ENCODE measurements at places on chromosomes 3 and 15.
A peak's percentile ranks its signal among the peaks of the same experiment; 100 is the strongest.

- no peak for DNase-seq
These were observed 279.5 kb downstream of the ULK4 start for GRCh38 chr3:41682382-41682781.

- no peak for DNase-seq
These were observed 868.5 kb upstream of the GBE1 start for GRCh38 chr3:82629937-82630336.

- DNase-seq, result peak; percentile 75
These were observed 65.5 kb downstream of the GALK2 start for GRCh38 chr15:49235446-49236124.

- no peak for DNase-seq
These were observed 28.6 kb upstream of the ATP13A5 start for GRCh38 chr3:193407112-193407511.

- no peak for DNase-seq
These were observed 489.1 kb downstream of the ROBO1 start for GRCh38 chr3:79278681-79279080.

- no peak for DNase-seq
These were observed 78.3 kb upstream of the PPP2R3A start for GRCh38 chr3:135887220-135887619.

- peak; percentile 66 for DNase-seq
These were observed 62.8 kb downstream of the ABHD2 start for GRCh38 chr15:89150762-89151664.

DNA sequence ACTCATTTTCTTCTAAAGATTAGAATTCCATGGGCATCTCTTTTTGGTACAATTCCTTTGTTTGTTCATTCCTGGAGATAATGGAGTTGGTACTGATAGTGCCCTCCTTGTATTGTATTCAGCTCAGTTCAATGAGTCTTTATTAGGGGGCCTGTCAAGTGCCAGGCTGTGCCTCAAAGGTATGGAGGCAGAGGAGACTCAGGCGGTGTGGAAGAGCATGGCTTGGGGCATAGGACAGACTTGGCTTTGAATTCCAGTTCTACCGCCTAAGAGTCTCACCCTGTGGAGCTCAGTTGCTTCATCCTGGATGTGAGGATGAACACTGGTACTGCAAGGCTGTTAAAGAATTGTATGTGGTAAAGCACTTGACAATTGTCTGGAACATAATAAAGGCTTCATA lies 196.6 kb upstream of the IL12A start:
- DNase-seq, result no peak

GRCh38 chr3:13674538-13675185 lies 125.7 kb downstream of the FBLN2 start:
- no peak for DNase-seq

- DNase-seq, result no peak
These were observed 58.5 kb upstream of the SLC24A5 start for GRCh38 chr15:48062148-48062872.

GRCh38 chr3:37862219-37862902 lies 681 bp downstream of the CTDSPL start:
- no peak for DNase-seq

DNA sequence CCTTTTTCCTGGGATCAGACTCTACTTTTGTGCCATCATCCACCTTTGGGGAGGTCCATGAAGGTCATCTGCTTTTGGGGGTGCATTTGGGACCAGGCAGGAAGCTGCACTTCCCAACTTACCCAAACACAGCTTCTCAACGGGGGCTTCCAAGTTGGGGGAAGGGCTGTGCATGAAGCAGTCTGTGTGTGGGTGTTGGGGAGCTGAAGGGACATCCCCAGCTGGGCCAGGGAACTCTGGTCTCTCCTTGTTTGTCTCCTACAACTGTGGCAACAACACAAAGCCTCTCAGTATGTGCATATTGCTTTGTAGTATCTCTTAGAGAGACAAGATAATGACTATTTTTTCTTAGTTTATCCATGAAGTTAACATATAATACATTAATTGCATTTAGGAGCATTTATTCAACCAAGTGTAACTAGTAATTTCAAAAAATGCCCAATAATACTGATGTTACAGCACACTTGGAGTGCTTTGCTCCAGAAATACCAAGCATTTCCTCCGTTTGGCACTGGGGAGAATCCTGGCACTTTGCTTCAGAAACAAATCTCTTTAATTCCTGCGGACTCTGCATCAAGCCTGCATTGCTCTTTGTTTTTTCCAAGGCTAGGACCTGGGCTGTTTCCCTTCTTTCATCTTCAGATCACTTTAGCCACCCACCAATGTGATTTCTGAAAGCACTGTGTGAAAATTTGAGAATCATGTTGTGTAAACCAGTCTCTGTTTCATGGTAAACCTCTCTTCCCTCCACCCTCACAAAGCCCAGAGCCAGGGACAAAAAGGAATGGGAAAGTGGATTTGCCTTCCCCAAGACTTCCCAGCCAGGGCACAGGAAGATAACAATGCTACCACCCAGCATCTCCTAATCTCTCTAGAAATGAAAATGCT lies 126.2 kb upstream of the PFN2 start:
- no peak for DNase-seq

DNA sequence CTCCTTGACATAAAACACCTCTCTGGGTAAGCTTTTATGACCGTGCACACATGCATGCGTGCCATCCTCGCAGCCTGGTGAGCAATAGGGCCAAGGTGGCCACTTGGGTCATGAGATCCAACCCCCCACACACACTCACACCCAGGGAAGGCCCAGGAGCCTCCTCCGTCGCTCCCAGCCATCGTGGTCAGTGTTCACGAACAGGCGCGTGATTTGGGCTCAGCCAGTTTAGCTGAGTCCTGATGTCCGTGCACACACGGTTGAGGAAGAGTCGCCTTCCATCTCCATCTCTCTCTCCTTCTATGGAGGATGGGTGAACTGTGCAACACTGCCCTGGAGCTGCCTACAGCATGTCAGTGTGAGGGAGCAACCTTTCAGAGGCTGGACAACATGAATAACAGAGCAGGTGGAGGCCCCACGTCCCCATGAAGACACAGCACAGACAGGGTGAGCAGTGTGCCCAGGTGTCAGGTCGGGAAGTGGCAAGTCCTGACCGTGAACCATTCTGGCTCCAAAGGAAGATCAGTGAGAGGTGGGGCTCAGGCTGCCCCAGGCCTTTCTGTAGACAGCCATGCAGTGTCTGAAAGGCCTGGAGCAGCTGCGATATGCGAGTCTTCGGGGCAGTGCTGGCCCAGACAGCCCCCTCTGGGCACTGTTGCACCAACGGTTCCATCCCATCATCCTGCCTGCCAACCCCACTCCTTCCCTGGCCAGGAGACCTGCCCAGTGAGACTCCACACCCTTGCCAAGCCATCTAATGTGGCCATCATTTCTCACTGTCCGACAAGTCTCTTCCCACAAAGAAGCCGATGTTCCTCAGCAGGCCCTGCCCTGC lies 253.4 kb downstream of the OCA2 start:
- DNase-seq, result no peak

DNA sequence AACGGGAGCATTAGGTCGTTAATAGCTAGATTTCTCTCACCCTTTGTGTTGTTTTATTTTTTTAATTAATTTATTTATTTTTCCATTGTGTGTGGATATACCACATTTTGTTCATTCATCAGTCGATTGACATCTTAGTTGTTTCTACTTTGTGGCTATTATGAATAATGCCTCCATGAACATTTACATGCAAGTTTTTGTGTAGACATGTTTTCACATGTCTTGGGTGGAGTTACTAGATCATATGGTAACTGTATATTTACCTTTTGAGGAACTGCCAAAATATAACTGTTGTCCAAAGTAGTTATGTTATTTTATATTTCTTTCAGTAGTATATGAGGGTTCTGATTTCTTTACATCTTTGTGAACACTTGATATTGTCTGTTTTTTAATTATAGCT lies 18.8 kb downstream of the ZWILCH start:
- no peak for DNase-seq

GRCh38 chr3:168622795-168623194 lies 527.1 kb upstream of the GOLIM4 start:
- no peak for DNase-seq

DNA sequence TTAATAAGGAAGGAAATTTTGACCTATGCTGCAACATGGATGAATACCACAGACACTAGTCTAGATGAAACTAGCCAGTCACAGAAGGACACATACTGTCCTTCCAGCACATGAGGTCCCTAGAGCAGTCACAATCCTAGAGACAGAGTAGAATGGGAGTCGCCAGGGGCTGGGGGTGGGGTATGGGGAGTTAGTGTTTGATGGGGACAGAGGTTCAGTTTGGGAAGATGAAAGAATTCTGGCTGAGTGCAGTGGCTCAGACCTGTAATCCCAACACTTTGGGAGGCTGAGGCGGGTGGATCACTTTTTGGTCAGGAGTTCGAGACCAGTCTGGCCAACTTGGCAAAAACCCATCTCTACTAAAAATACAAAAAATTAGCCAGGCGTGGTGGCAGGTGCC lies 99.2 kb downstream of the TPRA1 start:
- DNase-seq, result no peak

DNA sequence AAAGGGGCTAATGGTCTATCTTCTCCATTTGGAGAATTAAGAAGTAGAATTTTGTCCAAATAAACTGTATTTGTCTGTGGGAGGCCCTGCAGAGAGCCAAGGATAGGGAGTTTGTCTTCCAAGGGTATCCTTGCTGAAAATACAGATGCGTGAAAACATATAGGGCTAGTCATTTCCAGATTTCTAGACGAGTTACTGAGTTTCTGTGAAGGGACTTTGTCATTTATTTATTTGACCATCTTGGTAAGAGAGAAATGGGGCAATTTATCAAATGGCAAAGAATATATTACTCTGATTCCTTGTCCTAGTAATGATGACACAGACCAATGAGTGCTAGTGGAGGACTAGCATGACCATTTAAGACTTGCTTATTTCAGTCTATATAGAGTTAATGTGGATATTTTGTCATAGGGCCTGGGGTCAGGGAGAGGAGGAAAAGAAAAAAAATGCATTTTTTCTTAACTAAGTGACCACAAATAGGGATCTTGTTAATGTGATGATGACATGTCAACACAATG lies 376.6 kb upstream of the ONECUT1 start:
- DNase-seq, result no peak

Measured in HL-60 (cell line).